ENCODE measurements at places on chromosomes 12 and 14.

DNA sequence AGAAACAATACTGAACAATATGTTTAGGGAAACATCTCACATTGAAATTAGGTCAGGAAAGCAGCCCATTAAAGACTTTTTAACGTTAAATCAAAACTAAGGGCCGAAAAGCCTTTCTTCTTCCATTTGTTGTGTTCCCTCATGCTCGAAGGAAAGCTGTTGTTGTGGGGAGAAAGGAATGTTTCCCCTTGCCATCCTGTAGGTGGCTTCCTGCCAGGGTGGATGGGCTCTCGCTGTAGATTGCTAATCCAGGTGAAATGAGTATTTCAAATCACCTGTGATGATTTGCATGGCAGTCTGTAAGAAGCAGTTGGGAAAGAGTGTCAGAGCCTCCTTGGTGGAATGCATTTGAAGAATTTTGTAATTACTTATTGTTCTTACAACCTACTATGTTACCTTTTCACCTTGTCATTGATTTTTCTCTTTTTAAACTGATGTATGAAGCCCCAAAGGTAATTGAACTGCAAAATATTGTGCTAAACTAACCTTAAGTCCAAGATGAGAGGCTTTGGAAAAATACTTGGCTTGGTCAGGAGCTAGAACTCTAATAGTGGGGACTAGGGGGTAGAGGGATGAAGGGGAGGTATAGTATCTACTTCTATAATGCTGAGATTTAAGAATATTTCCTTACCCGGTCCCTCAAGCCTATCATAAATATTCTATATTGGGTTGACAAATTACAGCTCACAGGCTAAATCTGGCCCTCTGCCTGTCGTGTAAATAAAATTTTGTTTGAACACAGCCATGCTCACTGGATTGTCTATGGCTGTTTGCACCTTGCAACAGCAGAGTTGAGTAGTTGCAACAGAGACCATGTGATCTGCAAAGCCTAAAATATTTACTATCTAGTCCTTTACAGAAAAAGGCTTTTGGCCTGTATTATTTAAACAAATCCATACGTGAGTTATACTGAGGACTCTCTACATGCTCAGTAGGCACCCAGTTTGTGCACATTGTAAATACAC, 7.7 kb upstream of the DCP1B start:
- DNase-seq: no peak

GRCh38 chr12:39012870-39013269, 107.5 kb upstream of the CPNE8 start:
- no peak for DNase-seq

DNA sequence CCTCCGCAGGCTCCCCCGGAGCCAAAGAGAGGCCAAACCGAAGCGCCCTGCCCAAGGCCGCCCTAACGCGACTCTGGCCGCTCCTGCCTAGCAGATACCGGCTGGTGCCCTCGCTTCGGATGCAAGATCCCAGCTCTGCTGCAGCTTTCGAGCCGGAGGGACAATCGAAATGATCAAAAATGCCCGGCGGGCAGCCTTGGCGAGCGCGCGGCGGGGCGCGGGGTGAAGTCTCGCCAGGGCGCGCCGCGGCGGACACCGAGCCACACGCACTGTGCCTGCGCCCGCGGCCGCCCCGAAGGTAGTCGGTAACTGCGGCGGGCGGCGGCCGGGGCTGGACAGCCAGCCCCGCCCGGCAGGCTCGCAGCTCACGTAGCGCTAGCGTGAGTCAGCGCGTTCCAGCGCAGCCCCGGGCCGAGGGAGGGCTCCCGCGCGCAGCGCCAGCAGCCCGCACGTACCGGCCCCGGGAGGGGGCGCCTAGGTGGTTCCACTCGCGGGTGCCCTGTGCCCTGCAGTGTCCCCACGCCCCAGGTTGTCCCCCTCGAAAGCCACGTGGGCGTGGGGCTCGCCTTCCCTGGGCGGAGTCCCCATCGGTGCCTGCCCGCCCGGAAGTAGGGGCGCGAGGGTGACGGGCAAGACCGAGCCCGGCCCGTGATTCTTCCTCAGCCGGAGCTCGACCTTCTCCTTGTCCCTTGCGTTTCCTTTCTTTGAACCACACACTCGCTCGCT, 109.2 kb upstream of the EGLN3 start:
- peak; percentile 17 for DNase-seq

DNA sequence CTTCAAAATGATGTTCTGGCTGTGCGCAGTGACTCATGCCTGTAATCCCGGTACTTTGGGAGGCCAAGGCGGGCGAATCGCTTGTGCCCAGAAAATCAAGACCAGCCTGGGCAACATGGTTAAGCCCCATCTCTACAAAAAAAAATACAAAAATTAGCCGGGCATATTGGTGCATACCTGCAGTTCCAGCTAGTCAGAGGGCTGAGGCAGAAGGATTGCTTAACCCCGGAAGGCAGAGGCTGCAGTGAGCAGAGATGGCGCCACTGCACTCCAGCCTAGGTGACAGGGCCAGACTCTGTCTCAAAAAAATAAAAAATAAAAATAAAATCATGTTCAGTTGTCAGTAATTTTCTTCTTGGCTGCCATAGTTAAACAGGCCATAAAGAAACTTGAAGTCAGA, 245.9 kb upstream of the USP15 start:
- no peak for DNase-seq

- no peak for DNase-seq
Observed at GRCh38 chr12:5170844-5171243, 127.2 kb downstream of the KCNA5 start.

GRCh38 chr12:21985155-21985554, 43.9 kb upstream of the ABCC9 start:
- no peak for DNase-seq

DNA sequence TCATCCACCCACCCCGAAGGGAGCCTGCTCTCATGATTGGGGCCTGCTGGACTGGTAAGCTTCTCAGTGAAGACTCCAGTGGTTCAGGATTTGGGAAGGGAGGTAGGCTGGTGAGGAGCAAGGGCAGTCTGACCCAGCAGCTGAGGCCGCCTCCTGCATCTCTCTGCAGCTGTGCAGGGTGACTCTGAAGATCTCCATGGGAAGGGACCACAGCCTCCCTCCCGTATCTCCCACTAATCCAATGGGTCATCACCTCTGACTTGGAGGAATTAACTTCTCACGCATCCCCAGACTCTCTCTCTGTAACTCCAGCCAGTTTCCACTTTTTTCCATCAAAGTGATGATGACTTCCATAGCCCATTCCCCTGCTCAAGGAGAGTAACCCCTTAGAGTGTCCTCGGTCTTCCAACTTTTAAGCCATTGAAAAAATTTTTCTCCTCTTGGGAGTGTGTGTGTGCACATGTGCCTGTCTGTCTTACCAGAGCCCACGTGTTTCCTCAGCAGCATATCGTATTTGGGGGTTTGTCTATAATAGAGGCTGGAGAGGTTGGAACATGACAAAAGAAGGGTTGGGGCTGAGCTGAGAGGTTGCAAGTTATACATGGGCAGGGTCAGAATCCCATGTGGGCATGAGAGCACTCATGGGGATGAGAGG, 11.3 kb downstream of the CLSTN3 start:
- DNase-seq: no peak

DNA sequence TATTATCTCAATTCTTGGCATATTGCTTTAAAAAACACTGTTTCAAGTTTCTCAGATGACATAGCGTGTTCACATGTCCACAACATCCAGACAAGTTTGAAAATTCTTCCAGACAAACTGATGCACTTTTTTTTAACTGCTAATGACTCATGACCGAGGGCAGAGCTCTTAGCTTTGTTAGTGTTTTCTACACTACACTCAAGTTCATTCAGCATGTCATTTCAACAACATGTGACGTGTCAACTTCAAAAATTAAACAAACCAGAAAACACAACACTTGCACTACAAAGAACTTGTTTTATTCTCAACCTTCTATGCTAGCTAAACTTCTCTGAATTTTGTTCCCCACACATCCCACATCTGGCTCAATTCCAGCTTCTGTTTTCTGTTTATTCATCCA, 1186.3 kb upstream of the FLRT2 start:
- DNase-seq: no peak

GRCh38 chr12:77236066-77236465, 170.7 kb upstream of the E2F7 start:
- no peak for DNase-seq

DNA sequence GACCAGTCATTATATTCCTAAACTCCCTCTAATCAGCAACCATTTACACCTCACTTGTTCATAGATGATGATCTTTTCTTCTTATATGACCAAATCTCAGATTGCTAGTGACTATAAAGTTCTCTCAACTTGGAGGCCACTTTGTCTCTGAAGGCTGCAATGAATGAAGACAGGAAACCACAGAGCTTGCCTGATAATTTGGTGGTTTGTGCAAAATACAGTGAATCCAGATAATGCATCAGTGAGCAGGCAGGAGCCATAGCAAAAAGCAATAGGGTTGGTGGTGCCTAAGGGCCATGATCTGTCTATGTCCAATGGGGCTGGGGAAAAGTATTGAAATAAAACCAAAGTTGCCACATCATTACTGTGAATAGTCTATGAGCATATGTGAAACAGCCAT, 123.8 kb upstream of the LRFN5 start:
- DNase-seq: no peak

GRCh38 chr14:24699052-24699451, 65.1 kb upstream of the GZMB start:
- DNase-seq: no peak

DNA sequence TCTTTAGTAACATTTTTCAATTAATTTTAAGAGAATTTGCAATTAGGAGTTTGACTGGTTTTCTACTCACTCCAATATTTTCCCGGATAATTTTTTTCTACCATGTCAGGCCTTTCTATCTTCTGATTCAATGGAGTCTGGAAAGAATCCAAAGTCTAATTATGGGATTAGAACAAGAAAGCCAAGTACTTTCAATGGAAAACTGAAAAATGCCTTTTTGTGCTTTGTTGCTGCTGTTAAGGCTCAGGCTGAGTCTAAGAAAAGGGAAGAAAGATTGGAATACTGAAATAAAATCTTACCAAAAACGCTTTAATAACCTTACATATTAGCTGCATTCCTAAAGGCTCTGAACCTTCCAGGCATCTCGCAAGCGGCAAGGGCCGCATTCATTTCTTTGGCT, 24.4 kb upstream of the DHRS4 start:
- DNase-seq: no peak

GRCh38 chr12:31246470-31246850, 79.5 kb downstream of the SINHCAF start:
- DNase-seq: no peak

DNA sequence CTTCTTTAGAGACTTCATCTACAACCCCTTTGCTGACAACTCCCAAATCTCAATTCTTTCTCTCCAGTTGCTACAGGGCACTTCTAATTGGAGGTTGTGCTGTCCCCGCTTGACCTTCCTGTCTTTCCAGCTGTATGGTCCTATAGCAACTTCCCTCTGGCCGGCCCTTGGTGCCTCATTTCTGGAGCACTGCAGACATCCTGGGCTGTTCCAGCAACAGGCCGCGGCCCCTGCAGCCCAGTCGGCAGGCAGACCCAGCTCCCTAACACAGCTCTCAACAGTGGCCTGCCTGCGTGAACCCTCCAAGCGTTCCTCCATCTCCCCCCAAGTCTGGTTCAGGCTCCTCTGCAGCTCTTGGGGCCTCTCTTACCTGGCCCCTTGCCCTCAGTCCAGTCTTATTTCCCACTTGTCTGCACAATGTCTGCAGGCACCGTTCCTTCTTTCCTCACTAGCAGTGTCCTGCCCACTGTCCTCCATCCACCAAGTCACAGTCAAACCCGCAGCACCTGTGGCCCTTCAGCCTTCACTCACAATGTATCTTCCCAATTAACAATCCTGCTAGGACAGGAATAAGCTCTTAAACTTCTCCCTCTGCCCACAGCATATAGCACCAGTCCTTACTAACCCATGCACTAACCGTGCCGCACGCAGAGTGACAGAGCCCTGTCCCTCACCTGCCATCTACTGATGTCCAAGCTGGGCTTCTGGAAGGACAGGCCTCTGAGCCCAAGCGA, 1.6 kb upstream of the EML1 start:
- DNase-seq: no peak

GRCh38 chr14:54173802-54174201, 217.2 kb upstream of the BMP4 start:
- no peak for DNase-seq

- no peak for DNase-seq
Observed at GRCh38 chr14:105322791-105323556, 8.4 kb downstream of the PACS2 start.

DNA sequence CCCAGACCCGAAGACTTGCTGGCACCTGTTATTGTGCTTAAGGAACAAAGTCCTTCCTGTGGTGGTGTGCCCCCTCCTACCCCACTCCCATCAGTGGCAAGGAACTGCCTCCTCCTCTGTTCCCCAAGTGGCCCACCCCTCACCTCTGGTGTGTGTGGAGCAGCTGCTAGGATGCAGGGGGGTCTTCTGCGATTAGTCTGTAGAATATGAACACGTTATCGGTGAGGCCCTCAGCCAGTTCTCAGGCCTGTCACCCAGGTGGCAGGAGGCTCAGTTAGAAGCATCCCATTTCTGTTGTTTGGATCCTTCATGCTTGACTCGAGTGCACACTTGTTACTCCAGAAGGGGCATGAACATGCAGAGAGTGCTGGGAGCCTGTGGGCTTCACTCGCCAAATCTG, 39.3 kb downstream of the RAB35 start:
- DNase-seq: no peak

DNA sequence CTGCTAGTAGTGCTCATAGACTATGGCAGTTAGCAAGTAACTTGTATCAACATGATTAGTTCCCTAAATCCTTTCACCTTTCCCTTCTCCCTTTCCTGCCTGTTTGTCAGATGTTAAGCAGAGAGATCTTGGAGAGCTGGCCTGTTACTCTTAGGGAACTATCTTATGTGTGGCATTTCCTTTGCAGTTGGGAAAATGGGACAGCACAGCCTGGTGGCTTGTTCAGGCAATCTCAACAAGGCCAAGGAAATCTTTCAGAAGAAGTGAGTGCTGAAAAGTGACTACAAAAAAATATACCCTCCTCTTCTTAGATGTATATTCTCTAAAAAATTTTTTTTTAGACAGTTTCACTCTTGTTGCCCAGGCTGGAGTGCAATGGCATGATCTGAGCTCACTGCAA, 7.4 kb downstream of the PARP2 start:
- no peak for DNase-seq

- DNase-seq: no peak
Observed at GRCh38 chr14:20667957-20668356, 16.4 kb upstream of the RNASE4 start.

DNA sequence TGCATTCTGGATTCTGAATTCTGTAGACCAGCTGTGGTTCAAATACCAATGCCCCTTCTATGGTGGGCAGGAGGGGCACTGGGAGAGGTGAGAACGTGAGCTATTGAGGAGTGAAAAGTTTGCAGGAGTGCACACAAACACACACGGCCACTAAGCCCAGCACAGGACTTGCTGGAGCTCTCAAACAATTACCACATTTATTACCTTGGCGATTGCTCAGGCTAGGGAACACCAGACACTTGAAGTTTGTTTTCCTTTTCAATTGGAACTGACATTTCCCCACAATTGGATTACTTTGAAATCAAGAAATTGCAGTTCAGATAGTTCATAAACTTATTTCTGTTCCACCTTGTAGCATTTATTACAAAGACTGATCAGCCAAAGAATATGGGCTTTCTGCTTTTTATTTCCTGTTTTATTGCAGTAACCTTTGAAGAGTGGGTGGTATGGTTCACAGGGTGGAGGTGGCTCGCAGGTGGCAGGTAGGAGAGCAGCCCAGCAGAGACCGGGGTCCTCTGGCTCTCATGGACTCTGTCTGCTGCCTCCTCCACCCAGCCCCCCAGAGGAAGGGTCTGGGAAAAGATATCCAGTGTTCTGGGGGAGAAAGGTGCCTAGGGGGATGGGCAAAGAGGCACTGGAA, 429.8 kb upstream of the CCDC196 start:
- DNase-seq: no peak
